AG20443 (cell line): ENCODE measurements at places on chromosomes 1 and 21.

GRCh38 chr1:93143136-93143535 lies 37.1 kb downstream of the TMED5 start:
- DNase-seq = peak; percentile 8

DNA sequence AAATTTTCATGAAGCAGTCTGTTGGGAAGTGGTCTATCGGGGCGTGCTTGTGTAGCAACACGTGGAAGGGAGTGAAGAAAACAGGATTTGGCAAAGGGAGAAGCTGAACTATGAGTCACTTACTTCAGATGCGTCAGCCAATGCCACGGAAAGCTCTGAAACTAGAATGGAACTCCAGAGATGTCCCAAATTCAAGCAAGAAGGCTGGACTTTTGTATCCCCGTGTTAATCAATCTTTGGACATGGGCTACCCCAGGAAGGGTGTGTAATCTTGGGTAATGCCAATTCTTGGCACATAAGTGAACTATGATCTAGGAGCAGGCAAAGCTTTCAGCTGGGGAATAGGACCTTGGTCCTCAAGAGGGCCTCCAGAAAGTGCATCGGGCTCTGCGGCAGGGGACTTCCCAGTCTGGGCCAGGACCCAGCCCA lies 102.6 kb downstream of the ADSS2 start:
- peak; percentile 91 for DNase-seq

DNA sequence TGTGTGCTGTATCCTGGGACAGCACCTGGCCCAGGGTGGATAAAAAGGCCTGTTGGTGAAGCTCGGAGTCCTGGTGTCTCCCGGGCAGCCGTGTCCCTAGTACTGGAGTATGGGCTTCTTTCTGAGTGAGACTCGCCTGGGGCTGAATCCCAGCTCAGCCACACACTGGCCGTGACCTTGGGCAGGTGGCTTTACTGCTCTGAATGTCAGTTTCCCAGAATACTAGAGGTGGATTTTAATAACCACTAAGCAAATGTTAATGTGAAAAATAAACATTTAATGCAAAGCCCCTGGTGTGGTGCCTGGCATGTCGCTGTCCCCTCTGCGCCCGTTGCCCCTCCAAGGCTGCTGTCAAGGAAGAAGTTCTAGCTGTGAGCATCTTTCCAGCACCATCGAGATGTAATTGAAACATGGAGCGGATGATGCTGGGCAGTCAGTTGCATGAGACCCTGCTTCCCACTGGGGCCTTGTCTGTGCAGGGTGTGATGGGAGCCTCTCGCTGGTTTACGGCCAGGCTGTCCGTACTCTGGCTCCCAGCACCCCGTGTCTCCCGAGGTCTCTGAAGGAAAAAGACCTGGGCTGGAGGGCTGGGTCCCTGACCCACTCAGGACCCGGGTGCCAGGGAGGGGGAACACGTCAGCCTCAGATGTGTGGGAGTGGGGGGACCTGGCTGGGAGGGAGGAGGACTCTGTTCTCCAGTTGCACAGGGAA lies 527.8 kb downstream of the MATN1 start:
- DNase-seq = no peak

DNA sequence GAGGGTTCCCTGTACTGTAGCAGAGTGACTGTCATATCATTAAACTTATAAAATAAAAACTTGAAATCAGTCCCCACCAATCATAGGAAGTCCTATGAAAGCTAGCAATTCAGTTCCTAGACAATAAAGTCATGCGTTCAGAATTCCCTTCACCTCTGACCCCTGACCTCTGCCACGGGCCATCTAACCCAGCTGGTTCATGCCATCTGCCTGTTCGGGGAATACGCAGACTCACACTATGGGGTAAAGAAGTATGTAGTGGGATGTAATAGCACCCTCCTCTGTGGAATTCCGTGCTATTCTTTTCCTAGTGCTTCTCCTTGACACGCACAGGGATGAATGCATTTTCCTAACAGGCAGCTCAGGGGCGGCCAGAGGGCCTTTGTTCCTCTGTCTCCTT lies 2.1 kb downstream of the GSTM4 start:
- no peak for DNase-seq

- no peak for DNase-seq
Measured at GRCh38 chr1:18743233-18743632, 112.6 kb downstream of the PAX7 start.

DNA sequence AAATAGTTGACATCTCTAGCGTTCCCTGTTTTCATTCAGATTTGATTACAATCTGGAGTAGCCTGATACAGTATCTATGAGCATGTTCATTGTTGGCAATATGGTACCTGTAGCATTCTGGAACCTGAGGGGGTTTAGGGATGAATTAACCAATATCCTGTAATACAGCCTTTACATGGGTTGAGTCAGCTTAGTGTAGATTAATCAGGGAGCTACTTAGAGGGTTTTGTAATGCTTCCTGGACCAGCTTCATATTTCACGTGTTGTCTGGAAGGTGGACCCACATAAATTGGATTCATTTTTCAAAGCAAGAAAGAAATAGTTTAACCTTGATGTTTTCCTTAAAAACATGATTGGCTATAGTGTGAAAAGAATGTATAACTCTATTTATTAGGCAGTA lies 3.6 kb downstream of the OTUD3 start:
- no peak for DNase-seq

- DNase-seq = no peak
Measured at GRCh38 chr1:115827452-115828044, 13.4 kb downstream of the NHLH2 start.

DNA sequence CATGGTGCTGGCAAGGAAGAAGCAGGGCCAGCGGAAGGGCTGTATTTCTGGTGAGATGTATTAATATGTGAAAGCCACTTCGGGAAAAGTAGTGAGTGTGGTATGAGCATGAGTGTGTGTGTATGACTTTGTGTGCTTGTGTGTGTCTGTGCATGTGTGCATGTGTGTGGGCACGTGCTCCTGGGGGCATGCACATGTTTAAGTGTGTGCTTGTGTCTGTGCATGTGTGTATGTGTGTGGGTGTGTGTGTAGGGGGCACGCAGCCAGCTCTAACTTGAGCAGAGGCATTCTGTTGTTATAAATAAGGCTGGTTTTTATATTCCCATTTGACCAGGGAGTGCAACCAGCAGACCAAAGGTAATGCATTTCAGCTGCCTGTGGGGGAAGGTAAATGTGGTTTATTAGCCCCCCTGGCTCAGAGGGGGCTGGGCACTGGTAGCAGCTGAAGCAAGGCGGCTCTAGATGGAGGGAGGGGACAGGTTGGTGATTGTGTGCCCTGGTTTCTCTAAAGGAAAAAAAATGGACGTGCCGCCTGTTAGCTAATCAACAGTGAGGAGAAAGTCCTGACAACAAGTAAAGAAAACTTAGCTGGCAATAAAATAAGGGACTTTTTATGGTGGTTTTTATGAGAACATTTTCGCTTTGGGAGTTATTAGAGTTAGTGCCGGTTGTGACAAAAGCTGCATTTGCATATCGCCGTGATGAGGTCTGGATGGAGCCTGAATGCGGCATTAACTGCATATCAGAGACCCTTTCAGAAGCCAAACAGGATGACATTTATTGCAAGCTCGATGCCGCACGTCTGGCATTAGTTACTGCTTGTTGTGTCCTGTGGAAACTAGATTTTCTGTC lies 180.1 kb downstream of the CAMTA1 start:
- no peak for DNase-seq

GRCh38 chr1:154320882-154321608 lies at the start of gene AQP10:
Gene AQP10 (plus strand): TSS chr1:154321093. CDS start chr1:154321156, 63 bp downstream.
- no peak for DNase-seq

DNA sequence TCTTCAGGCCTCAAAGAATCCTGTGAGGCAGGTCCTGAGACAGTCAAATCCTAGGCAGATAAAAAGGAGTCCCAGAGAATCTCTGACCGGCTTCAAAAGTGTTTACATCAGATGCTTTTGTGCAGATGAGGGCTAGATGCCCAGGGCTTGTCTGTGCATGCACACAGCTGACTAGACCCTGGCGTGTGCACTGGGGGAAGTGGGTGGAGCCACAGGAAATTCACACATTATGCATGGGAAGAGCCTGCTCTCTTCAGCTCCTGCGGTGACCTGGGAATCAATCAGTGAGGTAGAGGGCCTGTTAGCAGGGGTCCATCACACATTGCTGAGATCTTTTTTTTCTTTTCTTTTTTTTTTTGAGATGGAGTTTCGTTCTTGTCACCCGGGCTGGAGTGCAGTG lies 36.6 kb upstream of the NHLH2 start:
- no peak for DNase-seq

DNA sequence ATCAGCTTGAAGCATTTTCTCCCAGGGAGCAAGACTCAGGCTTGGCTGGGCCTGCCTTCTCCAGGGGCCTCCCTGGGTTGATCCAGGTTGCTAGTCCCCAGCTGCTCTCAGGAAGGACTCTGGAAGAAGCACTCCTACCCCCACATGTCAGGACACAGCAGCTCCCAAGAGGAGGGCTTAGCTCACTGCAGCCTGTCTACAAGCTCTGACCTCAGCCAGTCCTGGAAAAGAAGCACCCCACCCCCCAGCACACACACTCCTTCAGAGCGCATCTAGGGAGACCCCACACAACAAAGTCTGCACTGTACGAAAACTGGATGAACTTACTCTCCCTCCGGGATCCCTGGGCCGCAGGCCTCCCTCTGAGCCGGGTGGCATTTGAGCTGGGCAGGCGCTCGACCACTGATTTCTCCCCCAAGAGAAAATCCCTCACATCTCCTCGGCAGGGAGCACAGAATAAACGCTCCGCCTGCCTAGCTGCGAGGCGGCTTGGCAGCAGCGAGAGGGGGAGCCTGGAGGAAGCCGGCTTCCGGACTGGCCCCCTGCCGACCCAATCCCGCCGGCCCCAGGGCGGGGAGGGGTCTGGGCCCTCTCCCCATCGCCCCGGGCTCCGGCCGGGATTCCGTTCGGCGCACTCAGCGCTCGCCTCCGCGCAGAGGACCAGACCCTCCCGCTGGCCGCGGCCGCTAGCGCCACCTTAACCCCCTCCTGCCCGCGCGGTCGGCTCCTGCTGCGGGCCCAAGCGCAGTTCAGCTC lies at the start of gene KCNA2:
KCNA2 (minus strand) TSS at position 458 of the 756 bp plus-strand sequence. CDS start 1,576 bp downstream, outside the sequence.
- peak; percentile 62 for DNase-seq

GRCh38 chr1:29861446-29861845 lies 625.1 kb downstream of the PTPRU start:
- no peak for DNase-seq

DNA sequence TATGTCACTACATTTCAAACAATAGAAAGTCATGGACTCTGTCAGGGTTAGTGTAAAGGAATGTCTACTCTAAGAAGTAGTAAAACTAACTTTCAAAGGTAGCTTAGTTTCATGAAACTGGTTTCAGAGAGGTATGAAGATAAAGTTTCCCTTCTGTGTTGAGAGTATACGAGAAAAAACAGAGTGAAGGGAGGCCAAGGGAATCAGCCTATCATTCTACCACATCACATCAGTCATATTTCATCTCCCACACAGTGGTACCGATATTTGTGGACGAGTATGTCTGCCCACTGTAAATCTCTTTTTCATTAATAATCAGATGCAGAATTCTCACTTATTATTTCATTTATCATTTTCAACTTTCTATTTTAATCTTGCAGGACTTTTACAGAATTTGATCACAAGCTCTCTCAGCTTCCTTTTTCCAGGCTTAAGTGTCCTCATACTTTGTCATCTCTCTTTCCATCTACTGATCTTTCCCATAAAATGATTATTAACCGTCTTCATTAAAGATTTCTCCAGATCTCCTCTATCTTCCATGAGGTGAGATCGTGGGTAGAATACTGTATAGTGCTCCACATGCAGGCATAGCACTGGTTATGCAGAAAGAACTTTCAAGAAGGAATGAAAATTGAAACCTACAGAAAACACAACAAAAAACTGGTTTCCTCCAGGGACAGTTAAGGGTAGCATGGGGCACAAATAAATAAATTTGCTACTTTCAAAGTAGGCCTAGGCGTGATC lies 11.5 kb upstream of the IFI16 start:
- DNase-seq = no peak

GRCh38 chr1:27650171-27650538 lies 15.2 kb upstream of the FGR start:
- no peak for DNase-seq

GRCh38 chr1:109542657-109543056 lies 3.0 kb downstream of the GPR61 start:
- DNase-seq = no peak

DNA sequence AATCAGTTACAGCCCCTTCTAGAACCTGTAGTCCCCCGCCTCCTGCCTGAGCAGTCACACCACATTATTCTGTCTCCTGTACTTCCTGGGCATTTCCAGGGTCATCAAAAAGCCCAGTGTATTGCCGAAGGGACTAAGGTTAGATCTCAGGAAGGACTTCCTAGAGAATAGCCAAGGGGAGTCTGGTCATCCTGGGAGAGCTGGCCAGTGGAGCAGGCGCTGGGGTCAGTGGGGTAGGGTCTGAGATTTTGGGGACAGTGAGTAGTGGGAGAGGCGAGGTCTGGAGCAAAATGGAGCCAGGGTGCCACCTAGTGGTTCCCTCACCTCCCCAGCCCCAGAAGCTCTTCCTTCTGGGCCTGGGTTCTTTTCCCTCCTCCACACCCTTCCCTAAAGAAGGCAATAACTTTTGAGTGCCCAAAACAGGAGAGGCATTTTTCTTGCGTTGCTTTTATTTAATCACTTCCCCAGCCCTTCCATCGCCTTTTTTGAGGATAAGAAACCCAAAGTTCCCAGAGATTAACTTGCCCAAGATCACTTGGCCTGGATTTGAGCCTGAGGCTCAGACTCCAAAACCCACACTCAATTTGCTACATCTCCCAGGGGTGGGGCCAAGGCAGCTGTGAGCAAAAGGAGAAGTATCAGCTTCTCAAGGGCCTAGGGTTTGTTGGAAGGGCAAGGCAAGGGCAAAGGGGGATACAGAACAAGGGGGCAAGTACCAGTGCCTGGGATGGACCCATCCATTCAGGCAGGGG lies 7.3 kb upstream of the PMVK start:
- peak; percentile 62 for DNase-seq

- DNase-seq = no peak
Measured at GRCh38 chr1:73106931-73107330, 824.6 kb upstream of the NEGR1 start.

DNA sequence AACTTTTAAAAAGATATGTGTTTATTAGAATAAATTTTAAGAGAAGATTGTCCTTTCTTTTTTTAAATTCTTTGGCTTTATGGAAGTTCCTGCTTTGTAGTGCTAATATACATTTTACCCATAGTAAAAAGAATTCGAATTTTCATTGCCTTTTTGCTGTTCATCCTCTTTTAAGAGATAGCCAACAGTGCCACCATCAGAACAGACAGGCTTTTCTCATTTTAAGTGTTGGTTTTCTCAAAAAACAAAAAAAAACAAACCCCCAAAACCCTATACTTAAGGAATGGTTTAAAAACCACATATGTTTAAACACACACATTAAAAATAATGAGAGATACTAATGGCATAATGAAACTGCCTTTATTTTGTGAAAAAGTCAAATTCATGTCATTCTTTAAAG lies 118.8 kb downstream of the NEK7 start:
- no peak for DNase-seq

- DNase-seq = no peak
Measured at GRCh38 chr1:61776091-61776490, 33.8 kb downstream of the PATJ start.

GRCh38 chr1:216766633-216767327 lies 43.6 kb upstream of the ESRRG start:
- DNase-seq = no peak

GRCh38 chr1:58855274-58856165 lies 71.7 kb upstream of the JUN start:
- DNase-seq = no peak

- DNase-seq = no peak
Measured at GRCh38 chr1:169309178-169310166, 58.1 kb downstream of the NME7 start.
